ENCODE measurements at places on chromosomes 2 and 18. TPM values are rescaled to one million over a fixed set of nuclear protein-coding genes. Genes with fewer than 3 reads are reported as not detected.

SLC23A3 gene
- total RNA-seq = 1.5 TPM

IL36G gene
- total RNA-seq = not detected

SP9 gene
- total RNA-seq = under 0.01 TPM

CRYGD gene
- total RNA-seq = not detected

CRYGA gene
- total RNA-seq = not detected

All from hair follicle dermal papilla cell (primary cell).